ENCODE measurements at places on chromosomes 11 and 22. TPM values are rescaled to one million over a fixed set of nuclear protein-coding genes. Genes with fewer than 3 reads are reported as not detected.

Gene TYR
- not detected for total RNA-seq

Gene BAIAP2L2
- total RNA-seq: under 0.01 TPM

Gene CHRM1
- total RNA-seq: not detected

Gene NXPE4
- not detected for total RNA-seq

Gene LINC01488
- total RNA-seq: not detected

Gene TRIM51
- not detected for total RNA-seq
